ENCODE measurements at places on chromosomes 7 and 10.
A peak's percentile ranks its signal among the peaks of the same experiment; 100 is the strongest.

GRCh38 chr7:6406121-6406520 is 41.6 kb downstream of the DAGLB start:
- DNase-seq, result no peak

GRCh38 chr10:13621931-13622330 is 35.2 kb downstream of the PRPF18 start:
- DNase-seq, result no peak

DNA sequence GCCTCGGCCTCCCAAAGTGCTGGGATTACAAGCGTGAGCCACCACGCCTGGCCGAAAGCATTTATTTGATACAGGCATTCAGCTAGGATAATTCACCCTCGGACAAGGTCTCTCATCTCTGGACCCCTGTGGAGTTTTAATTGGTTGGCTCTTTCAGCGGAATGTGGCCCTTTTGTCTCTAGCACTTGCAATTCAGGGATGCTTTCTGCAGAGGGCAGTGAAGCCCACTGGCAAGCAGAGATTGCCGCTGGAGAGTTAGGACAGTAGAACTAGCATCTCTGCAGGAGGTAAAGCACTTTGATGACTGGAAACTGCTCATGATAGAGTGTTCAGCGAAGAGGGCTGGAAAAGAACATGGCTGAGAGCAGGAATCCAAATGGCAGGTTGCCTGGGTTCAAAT is 62.0 kb downstream of the SUFU start:
- no peak for DNase-seq

DNA sequence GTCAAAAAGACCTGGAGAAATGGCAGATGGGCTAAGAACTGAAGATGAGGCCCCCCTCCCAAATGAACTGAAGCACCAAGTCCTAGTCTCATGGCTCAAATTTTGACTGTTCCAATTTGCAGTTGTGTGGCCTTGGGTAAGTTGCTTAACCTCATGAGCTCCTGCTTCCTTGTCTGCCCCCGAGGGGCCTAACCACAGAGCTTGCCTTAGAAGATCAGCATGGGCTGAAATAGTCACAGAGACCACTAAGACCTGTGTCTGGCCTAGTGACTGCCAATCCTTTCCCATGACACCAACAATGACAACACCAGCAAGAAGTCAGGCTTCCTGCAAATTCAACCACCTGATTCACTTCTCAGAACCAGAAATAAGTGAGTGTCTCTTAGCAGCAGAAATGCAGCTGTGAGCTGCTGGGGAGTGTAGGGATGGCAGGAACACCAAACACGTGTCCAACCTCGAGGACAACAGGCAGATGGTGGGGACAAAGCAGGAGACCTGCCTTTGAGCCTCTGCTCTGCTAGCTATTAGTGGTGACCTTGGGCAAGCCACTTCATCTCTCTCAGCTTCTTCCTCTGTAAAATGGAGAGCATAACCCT is 23.7 kb downstream of the CRHR2 start:
- no peak for DNase-seq

GRCh38 chr10:3481496-3481895 is 303.5 kb downstream of the KLF6 start:
- no peak for DNase-seq

DNA sequence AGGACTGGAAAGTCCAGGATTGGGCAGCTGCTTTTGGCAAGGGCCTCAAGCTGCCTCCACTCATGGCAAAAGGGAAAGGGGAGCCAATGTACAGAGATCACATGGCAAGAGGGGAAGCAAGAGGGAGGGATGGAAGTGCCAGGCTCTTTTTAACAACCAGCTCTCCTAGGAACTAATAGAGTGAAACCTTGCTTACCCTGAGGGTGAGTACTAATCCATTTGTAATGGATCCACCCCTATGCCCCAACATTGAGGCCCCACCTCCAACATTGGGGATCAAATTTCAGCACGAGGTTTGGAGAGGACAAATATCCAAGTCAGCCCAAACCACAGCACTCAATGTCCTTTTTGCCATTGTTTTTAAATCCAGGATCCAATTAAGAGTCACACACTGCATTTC is 12.5 kb downstream of the HABP2 start:
- DNase-seq, result no peak

GRCh38 chr10:88386204-88386788 is 196.8 kb downstream of the RNLS start:
- no peak for DNase-seq

DNA sequence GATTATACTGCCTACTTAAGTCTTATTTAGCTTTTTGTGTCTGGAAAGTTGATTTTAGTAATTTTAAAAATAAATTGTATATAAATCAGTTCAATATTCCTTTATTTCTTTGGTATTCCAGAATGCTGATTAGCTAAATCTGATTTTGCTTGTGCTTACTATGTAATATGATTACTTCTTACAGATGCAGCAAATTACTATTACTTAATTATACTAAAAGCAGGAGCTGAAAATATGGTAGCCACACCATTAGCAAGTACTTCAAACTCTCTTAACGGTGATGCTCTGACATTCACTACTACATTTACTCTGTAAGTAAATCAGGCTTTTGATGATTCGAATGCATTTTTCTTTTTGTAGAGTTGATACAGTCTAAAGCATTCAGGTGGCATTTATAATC is 34.0 kb downstream of the ANLN start:
- no peak for DNase-seq

- DNase-seq, result no peak
Observed at GRCh38 chr7:28311670-28312069, 100.6 kb upstream of the CREB5 start.

DNA sequence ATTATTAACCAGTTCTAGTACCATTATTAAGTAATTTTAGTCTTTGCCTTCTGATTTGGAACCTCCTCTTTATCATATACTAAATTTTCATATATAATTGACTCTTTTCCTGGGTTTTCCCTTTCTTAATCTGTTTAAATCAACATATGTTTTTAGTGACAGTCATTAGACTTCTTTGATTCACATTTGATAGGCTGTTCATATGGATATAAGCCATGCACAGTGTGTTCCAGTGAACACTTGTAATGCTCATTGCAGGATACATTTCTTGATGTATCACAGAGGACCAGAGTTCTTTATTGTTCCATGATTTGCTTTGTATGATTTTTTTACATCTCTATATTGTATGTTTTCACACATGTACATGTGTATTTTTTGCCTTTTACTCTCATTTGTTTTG is 114.0 kb downstream of the MLLT10 start:
- no peak for DNase-seq

DNA sequence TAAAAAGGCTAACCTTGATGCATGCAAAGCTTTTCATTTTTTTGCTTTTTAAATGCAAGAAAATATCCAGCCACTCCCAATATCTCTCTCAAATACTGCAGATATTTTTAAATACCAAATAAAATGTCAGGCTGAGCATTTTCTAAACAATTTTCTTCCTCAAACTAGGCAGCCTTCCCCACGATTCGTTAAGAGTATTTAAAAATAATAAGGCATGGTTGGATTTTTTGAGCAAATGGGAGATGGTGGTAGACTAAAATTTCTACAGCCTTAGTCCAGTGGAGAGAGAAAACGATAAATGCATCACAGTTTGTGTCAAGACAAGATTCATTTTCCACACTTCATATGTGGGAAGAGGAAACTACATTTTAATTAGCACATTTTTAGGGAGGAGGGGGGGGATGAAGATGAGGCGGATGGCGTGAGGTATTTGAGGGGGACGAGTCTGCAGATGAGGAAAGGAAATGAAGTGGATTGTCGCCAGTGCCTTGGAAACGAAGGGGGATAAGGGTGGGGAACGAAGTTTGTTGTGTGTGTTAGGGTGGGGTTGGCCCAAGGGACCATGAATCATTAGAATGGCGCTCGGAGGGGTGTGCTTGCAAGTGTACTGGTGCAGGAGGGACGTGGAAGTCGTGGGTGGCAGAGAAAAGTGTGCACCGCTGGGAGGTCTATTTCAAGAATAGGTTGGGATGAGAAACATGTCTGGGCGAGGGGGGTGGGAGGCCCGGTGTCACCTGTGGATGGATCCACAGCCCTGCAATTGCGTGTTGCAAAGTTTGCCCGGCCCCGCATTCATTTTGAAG is 1.2 kb upstream of the ADD3 start:
- DNase-seq, result no peak

DNA sequence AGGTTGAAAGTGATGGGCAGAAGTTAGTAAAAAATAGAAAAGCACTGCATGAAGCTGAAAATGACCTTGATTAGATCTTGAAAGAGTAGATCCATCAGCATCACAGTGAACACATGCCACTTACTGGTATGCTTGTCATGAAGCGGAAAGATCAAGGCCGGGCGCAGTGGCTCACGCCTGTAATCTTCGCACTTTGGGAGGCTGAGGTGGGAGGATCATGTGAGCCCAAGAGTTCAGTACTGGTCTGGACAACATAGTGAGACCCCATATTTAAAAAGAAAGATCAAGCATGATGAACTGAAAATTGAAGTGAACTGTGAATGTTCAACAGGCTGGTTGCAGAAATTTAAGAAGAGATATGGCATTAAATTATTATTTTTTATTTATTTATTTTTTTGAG is 18.0 kb downstream of the LCOR start:
- DNase-seq, result no peak

DNA sequence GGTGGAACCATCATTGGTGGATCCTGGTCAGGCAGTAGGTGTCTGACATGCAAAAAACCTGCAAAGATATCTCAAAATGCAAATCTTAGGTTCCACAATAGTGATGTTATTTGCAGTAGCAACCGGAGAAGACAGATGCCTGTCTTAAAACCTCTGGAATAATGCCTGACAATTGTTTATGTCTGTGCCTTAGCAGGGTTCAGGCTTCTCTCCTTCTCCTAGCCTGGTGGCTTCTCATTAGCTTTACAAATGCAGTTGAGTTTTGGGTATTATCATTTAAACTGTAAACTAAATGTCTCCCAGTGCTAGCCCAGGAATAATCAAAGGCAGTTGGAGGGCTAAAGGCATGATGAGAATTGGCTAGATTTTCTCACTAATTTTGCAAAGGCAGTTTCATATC is 146.3 kb upstream of the NRG3 start:
- no peak for DNase-seq

DNA sequence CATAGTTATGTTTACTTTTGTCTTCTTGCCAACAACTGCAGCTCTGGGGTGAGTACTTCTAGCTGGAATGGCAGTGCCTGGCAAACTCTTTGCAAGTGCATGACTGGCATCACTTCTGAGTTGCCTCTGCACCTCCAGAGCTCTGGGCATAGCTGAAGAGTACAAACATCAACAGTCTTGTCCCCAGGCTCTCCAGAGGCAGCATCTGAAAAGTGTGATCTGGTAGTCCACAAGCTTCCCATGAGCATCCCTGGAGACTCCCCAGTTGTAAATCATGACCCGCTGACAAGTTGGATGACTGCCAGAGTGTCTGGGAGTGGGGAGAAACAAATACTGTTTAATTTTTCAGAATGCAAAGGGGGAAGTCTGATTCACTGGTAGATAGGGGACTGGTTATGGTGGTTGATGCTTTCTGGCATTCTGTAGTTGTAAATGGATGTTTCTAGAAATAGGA is 138.9 kb upstream of the CDK13 start:
- no peak for DNase-seq

DNA sequence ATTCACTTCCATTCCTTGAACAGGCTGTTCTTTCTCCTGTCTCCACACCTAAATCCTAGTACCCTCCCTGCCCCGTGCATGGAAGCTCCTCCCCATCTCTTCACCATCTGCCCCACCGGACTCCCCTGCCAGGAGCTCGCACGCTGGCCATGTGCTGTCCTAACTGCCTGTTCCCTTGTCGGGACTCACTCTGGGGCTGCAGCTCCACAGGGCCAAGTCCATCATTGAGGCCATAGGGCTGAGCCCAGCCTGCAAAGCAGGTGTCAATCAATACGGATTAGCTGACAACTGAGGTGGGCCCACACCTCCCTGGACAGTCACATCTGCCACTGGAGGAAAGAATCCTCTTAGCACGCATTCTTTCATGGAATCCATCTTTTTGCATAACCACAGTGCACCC is 41.4 kb upstream of the DMBT1 start:
- peak; percentile 60 for DNase-seq

- DNase-seq, result no peak
Observed at GRCh38 chr10:116875897-116876296, 26.6 kb downstream of the ENO4 start.

GRCh38 chr7:79531905-79532664 is 78.6 kb upstream of the MAGI2 start:
- DNase-seq, result no peak

GRCh38 chr10:70956029-70956759 is 67.8 kb upstream of the PCBD1 start:
- no peak for DNase-seq

DNA sequence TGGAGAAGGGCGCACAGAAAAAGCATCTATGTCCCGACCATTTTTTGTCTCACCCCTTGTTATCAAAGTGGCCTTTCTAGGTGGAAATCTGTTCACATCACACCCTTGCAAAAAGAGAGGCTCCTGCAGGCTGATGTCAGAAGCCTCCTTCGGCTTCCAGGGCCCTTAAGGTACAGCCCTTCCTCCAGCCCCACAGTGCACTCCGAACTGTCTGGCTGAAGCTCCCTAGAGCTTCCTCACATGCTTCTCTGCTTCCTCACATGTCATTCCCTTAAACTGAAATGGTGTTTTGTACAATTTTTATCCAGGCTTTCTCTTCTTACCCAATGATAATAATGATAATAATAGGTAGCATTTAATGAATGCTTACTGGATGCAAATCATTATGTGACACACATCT is 210.3 kb downstream of the INHBA start:
- no peak for DNase-seq

- no peak for DNase-seq
Observed at GRCh38 chr10:47090903-47091302, 179.7 kb downstream of the PTPN20 start.

GRCh38 chr10:33143160-33143728 is 185.2 kb upstream of the ITGB1 start:
- DNase-seq, result no peak

DNA sequence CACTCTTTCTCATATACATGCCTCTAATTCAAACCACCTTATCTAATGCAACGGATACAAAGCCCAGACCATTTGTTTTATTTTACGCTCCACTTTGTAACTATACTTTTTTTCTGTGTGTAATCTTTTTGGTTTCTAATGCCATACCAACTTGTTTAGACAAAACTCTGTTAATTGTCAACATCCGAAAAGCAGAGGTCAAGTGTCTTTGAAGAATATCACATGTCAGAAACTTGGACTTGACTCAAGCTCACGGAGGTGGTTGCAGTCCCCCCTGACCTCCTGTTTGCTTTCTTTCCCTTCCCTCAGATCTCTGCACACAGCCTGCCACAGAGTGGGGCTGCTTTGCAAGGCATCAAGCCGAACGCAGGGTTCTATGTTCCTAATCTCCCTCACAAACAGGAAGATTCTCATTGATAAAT is 698.9 kb downstream of the PARD3 start:
- DNase-seq, result no peak

GRCh38 chr7:35319606-35320005 is 65.7 kb upstream of the TBX20 start:
- DNase-seq, result no peak

DNA sequence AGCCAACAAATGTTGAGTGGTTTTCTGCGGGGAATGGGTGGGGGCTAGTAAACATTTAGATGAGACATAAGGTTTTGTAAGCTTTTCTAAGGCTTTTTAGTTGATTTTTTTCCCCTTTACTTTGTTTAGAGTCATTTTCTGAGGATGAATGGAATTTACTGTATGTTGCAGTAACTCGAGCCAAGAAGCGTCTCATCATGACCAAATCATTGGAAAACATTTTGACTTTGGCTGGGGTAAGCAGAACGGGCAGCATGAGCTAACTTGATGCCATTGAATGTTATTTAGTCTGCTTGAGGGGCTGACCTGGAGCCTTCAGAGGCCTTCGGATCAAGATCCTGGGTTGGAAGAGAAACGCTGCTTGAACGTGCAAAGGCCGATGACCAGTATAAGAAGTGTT is 37.3 kb downstream of the FBH1 start:
- no peak for DNase-seq

- DNase-seq, result no peak
Observed at GRCh38 chr10:7458556-7458955, 47.7 kb upstream of the SFMBT2 start.

All from type B pancreatic cell (in vitro differentiated cells).